ENCODE measurements at places on chromosomes 7 and 10. TPM values are rescaled to one million over a fixed set of nuclear protein-coding genes. Genes with fewer than 3 reads are reported as not detected.

The PCDH15 gene
- 0.34 TPM for total RNA-seq

The PHYHIPL gene
- total RNA-seq: 3.2 TPM

The HOXA13 gene
- 2.0 TPM for total RNA-seq

The TDRD1 gene
- not detected for total RNA-seq

The ZNF117 gene
- 0.16 TPM for total RNA-seq

All from SK-MEL-5 (cell line).